ENCODE measurements at places on chromosomes 2 and 18.

- H3K27ac ChIP-seq: no peak overlapping the region
- DNase-seq: peak; percentile 35
- H3K36me3 ChIP-seq: no peaks in the 10 kb centered on the region
- no peaks in the 10 kb centered on the region for H3K27me3 ChIP-seq
Measured at GRCh38 chr18:75727456-75727855, 300.0 kb upstream of the SMIM21 start.

- no peak for DNase-seq
- H3K36me3 ChIP-seq: no peaks in the 10 kb centered on the region
- no peak overlapping the region for H3K27ac ChIP-seq
- H3K4me1 ChIP-seq: no peaks in the 10 kb centered on the region
Measured at GRCh38 chr2:137838255-137839092, 125.8 kb upstream of the HNMT start.

DNA sequence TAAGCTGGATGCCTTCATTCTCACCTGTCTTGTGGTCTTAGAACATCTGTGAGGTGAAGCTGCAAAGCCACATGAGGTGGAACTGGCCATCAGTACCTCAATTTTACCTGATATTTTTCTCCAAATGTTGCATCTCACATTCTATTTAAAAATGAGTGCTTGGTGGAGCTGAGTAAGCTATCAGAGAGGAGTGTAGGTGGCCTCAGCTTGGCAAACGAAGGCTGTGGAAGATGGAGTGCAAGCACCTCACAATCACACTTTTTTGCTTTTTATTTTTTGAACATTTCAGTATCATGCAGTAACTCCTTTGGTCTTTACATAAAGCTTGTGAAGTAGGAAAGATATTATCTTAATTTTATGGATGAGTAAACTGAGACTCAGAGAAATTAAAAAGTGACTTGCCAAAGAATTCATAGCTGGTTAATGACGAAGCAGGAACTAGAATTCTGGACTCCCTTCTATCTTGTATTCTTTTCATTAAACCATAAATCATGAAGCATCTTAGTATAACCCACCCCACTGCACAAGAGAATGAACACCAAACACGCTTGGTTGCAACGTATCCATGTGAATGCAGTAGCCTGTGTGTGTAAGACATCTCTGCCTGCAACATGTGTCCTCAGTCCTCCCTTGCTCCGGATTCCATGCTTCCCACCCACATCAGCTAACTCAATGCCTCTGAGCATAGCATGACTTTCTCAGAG, 27.2 kb downstream of the C2orf49 start:
- DNase-seq: no peak
- H3K4me1 ChIP-seq: no peaks in the 10 kb centered on the region
- peaks cover 7% of the 10 kb centered on the region for H3K36me3 ChIP-seq

DNA sequence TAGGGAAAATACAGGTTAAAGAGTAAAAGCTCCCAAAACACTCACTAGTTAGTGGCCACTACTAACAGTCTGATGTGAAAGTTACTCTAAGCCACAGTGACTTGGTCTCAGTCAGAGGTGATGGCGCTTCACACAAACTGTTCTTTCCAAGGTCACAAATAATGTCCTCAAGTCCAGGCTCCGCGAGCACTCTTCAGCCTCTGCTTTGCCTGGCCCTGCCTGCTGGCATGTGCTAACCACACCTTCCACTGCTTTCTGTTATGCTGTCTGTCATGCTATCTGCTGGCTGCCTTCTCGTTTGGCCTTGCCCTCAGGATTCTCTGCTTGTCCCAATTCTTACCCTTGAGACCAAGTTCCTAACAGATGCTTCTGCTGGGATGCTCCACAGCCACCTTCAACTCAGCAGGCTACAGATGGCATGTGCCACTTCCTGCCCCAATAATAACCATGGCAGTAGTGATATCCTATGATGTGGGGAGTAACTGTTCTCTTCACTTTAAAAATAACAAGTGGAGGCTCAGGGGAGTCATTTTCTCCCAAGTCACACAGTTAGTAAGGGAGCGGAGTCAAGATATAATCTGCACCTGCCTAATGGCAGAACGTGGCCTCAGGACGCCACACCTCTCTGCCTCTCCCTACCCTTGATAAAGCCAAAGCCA, 75.7 kb downstream of the ZAP70 start:
- H3K4me1 ChIP-seq: no peaks in the 10 kb centered on the region
- DNase-seq: no peak
- H3K36me3 ChIP-seq: peaks cover 44% of the 10 kb centered on the region
- H3K27me3 ChIP-seq: no peaks in the 10 kb centered on the region

GRCh38 chr2:47499621-47500309, 96.8 kb downstream of the MSH2 start:
- no peak overlapping the region for H3K27ac ChIP-seq
- H3K27me3 ChIP-seq: no peaks in the 10 kb centered on the region
- H3K36me3 ChIP-seq: no peaks in the 10 kb centered on the region
- DNase-seq: no peak

DNA sequence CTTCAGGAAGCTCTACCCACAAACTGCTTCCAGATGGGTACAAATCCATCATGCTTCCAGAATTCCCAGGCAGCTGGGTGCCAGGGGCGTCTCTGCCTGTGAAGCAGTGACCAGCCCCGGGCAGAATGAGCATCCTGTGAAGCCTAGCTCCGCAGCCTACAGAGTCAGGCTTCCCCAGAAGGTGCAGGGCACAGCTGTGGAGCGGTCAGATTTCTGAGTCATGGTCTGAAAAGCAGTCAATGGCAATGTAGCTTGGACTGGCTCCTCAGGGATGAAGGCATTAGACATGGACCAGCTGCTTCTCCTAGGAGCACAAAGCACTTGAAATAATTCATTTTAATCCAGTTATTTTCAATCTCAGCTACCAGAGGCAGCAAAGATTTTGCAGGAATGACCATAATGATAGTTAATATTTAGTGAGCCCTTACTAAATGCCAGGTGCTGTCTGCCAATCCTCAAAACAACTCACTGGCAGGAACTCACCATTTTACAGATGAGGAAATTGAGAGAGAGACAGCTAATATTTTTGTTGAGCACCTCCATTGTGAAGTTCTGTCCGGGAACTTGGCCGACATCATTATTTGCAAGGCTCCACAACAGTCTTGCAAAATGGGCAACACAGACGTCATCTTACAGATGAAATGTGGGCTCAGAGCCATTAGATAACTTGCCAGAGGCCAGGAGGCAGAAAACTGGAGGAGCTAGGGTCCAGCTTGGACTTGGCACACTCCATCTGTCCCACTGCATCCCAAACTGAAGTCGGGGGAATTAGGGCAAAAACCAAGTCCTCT, 31.7 kb downstream of the ACMSD start:
- no peaks in the 10 kb centered on the region for H3K36me3 ChIP-seq
- no peaks in the 10 kb centered on the region for H3K4me1 ChIP-seq
- peak; percentile 1 for DNase-seq
- no peaks in the 10 kb centered on the region for H3K27me3 ChIP-seq

DNA sequence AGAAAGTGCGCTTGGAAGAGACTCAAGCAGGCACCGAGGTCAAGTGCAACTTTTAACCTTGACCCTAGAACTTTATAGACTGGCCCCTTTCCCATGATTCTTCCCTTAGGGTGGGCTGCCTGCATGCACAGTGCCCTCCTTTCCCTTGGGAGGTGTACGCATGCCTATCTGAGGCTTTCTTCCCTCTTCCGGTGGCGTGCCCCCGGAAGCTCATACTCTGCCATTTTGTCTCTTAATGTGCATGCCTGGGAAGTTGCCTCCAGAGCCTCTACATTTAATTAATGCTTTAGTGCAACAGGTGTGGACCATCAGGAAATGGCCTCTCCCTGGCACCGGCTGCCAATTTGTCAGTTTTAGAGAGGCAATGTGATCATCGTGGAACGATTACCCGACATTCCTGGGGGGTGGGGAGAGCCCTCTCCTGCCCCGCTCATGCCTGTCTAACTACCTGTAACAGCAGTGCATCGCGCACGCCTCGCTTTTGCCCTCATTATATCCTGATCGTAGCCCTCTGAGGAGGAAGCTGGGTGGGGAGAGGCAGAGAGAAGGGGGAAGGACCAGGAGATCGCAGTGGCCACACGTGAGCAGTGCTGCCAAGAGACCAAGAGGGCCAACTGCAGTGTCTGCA, 194.8 kb downstream of the TFCP2L1 start:
- no peak overlapping the region for H3K4me3 ChIP-seq
- H3K36me3 ChIP-seq: no peaks in the 10 kb centered on the region
- no peak overlapping the region for H3K27ac ChIP-seq
- no peaks in the 10 kb centered on the region for H3K27me3 ChIP-seq

- H3K4me3 ChIP-seq: no peak overlapping the region
- no peaks in the 10 kb centered on the region for H3K4me1 ChIP-seq
- no peak for DNase-seq
- peaks cover 6% of the 10 kb centered on the region for H3K36me3 ChIP-seq
Measured at GRCh38 chr2:15182275-15182674, 378.9 kb downstream of the NBAS start.

- peak; percentile 56 for DNase-seq
- no peaks in the 10 kb centered on the region for H3K27me3 ChIP-seq
- H3K36me3 ChIP-seq: no peaks in the 10 kb centered on the region
- H3K4me3 ChIP-seq: no peak overlapping the region
Measured at GRCh38 chr2:1864301-1864980, 120.1 kb upstream of the PXDN start.

GRCh38 chr2:133953524-133953923, 300.3 kb upstream of the MGAT5 start:
- peak; percentile 22 for DNase-seq
- H3K27ac ChIP-seq: no peak overlapping the region
- H3K36me3 ChIP-seq: no peaks in the 10 kb centered on the region
- no peaks in the 10 kb centered on the region for H3K27me3 ChIP-seq
- no peak overlapping the region for H3K4me3 ChIP-seq

DNA sequence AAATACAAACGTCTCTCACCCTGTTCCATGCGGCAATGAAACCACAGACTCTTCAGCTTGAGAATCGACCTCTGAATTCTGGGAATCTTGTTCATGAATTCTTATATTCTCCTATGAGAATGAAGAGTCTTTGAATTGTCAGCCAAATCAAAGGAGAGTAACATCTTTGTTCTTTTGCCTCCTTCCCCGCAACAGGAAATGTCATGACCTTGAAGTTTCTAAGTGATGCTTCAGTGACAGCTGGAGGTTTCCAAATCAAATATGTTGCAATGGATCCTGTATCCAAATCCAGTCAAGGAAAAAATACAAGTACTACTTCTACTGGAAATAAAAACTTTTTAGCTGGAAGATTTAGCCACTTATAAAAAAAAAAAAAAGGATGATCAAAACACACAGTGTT, 21.8 kb downstream of the TNFAIP6 start:
- no peak overlapping the region for H3K27ac ChIP-seq
- H3K4me1 ChIP-seq: no peaks in the 10 kb centered on the region
- no peak for DNase-seq
- no peak overlapping the region for H3K4me3 ChIP-seq
- H3K27me3 ChIP-seq: no peaks in the 10 kb centered on the region
- no peaks in the 10 kb centered on the region for H3K36me3 ChIP-seq

DNA sequence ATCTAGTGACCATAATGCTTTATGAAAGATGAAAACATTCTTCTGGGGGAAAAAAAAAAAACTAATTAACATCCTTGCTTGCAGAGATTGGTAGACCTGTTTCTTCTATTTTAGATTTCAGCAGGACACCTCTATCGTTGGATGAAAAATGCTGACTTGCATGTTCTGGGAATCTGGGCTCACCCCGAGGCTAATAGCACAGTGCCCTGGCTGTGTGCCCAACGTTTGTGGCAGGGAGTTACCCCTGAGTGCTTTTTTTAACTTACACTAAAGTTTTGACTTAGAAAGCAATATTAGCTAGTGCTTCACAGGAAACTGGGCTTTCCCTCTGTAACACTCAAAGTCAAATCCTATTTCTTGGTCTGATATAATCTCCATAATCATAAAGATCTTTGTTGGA, 233.2 kb downstream of the SLC8A1 start:
- no peak for DNase-seq
- no peak overlapping the region for H3K4me3 ChIP-seq
- H3K36me3 ChIP-seq: no peaks in the 10 kb centered on the region

GRCh38 chr2:237885111-237885930, 25.9 kb downstream of the RAMP1 start:
- H3K27me3 ChIP-seq: no peaks in the 10 kb centered on the region
- H3K36me3 ChIP-seq: no peaks in the 10 kb centered on the region
- DNase-seq: no peak
- H3K4me1 ChIP-seq: peaks cover 8% of the 10 kb centered on the region
- peak overlapping the region; percentile 54 for H3K27ac ChIP-seq
- H3K4me3 ChIP-seq: no peak overlapping the region

GRCh38 chr2:150853263-150853662, 365.8 kb upstream of the RND3 start:
- H3K27ac ChIP-seq: no peak overlapping the region
- no peak overlapping the region for H3K4me3 ChIP-seq
- DNase-seq: no peak
- no peaks in the 10 kb centered on the region for H3K4me1 ChIP-seq
- H3K36me3 ChIP-seq: no peaks in the 10 kb centered on the region
- no peaks in the 10 kb centered on the region for H3K27me3 ChIP-seq

GRCh38 chr18:54739476-54739875, 88.8 kb upstream of the RAB27B start:
- H3K36me3 ChIP-seq: no peaks in the 10 kb centered on the region
- H3K27ac ChIP-seq: no peak overlapping the region
- no peaks in the 10 kb centered on the region for H3K27me3 ChIP-seq

GRCh38 chr18:68733707-68734106, 18.8 kb upstream of the TMX3 start:
- H3K4me3 ChIP-seq: no peak overlapping the region
- no peaks in the 10 kb centered on the region for H3K27me3 ChIP-seq
- H3K4me1 ChIP-seq: no peaks in the 10 kb centered on the region
- H3K36me3 ChIP-seq: no peaks in the 10 kb centered on the region

DNA sequence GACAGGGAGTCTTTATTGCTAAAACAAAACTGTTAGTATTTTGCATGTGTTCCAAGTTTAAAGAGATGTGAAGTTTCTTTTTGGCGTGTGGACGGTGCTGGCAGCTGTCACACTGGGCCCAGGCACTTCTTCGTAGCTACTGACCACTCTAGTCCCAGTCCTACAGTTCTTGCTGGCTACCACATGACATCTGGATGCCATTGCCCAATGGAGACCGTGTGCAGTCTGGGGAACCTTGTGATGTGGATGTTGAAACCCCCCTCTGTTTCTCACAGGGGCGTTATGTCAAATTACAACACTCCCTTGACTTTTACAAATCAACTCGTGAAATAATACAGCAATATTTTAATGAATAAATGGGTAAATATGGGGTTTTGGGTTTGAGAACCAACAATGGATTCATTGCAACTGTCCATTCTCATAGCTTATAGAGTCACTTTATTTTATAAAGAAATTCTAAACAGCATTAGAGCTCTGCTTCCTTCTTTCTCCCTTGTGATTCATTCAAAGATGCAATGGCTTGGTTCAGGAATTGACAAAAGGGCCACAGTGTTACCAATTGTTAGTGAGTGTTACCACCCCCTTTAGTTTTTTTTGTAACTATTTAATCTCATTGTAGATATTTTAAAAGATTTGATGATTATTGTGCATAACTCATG, 1.2 kb downstream of the GPD2 start:
- peaks cover 24% of the 10 kb centered on the region for H3K4me1 ChIP-seq
- DNase-seq: no peak
- H3K27me3 ChIP-seq: no peaks in the 10 kb centered on the region
- peak overlapping the region; percentile 96 for H3K27ac ChIP-seq

Data from upper lobe of left lung (tissue), 6 donors.